ENCODE measurements at places on chromosomes 1 and 21.

DNA sequence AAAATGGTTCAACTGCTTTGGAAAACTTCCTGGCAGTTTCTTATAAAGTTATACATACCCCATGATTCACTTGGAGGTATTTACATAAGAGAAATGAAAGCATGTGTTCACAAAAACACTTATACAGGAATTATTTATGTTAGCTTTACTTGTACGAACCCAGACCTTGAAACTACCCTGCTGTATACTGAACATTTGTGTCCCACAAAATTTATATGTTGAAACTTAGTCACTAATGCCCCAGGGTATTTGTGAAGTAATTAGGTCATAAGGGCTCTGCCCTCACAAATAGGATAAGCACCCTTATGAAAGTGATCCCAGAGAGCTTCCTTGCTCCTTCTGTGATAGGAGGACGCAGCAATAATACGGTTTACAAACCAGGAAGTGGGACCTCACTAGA lies 42.7 kb upstream of the B3GALT2 start:
- no peak for DNase-seq

GRCh38 chr1:180169640-180170195 lies 15.0 kb downstream of the QSOX1 start:
- no peak for DNase-seq

GRCh38 chr1:25105836-25106235 lies 126.5 kb downstream of the SYF2 start:
- DNase-seq = no peak

DNA sequence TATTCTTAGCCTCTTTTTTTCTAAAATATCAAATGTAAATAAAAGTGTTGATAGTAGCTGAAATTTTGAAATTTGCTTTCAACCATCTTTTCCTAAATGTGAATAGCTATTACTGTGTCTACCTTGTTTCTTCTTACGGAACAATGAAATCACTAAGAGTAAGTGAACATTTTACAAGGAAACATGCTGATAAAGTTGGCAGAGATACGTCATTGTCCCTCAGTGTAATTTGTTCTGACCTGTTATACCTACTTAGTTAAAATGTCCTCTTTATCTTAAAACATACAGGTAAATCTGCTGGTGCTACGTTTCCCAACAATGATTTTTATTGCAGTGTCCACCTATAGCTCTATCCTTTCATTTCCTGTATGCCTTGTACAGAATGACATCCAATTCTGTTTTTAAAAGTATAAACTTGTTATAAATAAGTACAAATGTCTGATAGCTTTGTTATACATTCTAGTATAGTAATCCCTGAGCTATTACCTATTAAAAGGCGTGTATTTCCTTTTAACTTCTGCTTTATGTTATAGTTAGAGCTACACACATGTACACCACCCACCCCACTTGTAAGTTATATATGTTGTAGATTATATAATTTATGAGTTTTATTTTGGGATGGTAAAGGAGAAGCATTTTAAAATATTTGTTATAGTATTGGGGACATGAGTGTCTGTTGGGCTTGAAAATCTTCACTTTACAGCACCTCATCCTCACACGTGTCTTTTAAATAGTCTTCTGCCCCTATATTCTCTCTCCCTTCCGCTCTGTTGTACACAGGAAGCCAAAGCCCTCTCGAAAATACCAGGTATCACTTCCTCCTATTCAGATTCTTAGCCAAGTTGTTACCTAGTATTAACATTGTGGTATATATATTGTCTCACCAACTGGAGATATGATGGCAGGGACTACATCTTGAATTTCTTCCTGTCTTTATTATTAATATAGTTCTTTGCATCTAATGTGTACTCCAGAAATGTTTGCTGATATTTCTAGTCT lies 25.2 kb downstream of the LAMC1 start:
- no peak for DNase-seq

GRCh38 chr1:89842567-89843272 lies 21.9 kb downstream of the LRRC8D start:
- no peak for DNase-seq

GRCh38 chr1:225880636-225881035 lies 1.5 kb downstream of the TMEM63A start:
- DNase-seq = no peak

DNA sequence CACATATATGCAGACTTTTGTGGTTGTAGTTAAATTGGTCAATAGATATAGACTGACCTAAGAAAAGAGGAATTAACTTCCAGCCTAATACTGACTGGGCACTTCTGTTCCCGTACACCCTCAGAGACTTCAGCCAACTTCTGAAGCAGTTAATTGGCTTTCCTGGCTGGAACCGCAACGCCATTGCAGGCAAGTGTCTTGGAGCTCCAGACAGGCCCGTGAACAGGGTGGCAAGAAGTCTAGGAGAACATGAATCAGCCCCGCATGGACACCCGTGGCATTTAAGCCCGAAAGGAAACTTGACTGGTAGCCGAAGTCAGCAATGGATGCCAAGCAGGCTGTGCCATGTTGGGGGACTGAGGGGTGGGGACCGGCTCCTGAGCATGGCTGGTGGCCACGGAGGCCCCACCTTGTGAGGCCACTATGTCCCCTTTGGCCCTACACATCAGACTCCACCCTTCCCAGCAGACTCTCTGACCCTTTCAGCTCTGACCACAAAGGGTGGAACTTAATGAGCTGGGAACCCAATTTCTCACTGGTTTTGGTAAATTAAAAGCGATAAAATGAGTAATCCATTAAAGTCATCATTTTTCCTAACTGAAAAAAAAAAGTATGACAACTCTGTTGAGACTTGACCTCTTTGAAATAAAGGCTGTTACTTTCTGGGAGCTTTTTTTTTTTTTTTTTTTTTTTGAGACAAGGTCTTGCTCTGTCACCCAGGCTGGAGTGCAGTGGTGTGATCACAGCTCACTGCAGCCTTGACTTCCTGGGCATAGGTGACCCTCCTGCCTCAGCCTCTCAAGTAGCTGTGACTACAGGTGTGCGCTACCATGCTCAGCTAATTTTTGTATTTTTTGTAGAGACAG lies 54.1 kb downstream of the RUNX1 start:
- DNase-seq = no peak

DNA sequence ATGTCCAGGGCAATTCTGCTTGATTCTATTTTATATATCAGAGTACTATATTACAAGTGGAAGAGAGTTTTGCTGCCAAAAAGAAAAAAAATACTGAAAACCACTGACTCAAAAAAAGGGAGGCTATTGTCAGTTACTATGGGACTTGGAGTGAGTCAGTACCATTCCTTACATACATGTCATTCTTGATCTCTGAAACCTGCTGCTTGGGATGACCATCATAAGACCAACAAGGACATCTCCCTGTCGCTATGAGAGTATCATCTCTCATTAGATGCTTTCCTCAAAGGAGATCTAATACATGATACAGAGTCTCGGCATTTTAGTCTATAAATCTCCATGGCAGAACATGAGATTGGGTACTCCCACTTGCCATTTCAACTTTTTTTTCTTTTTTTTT lies 11.8 kb upstream of the INPP5B start:
- no peak for DNase-seq

DNA sequence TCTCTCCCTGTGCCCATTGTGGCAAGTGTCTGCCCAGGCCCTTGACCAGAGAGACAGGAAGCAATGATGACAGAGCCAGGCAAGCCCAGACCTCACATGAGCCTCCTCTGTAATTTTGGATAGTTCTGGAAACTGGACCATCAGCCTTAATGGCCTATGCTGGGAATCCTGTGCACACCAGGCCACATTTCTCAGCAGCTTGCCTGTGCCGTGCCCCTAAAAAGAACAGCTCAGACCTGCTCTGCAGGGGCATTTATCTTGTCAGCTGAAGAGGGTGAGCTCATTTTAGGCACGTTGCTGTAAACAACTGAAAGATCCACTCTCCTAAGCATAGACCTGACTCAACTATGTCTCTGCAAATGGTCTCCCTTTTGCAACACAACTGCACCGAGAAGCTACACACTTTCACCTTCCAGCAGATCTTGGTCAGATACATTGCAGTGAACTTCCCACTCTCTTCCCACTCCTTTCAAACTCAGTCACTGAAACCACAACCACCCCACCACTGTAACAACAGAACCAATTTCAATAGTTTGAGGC lies 53.5 kb upstream of the BACH1 start:
- no peak for DNase-seq

DNA sequence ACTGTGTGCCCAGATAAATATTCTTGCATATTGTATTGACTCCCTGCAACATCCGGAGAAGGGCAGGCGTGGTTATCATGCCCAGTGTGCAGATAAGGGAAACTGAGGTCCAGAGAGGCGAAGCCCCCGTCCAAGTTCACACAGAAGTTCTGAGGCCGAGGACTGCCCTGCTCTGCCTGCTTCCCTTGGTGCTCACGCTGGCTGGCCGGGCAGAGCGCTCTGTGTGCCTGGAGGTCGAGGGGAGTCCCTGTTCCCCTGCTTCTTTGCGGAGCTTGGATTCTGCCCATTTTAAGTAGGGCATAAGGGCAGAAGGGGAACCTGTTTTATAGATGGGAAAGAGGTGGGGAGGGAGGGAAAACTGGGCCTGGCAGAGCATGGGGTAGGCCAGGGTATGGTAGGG lies 92.8 kb upstream of the ACTL8 start:
- no peak for DNase-seq

GRCh38 chr1:204296431-204296988 lies 63.2 kb downstream of the PLEKHA6 start:
- DNase-seq = no peak
